GOT3 (cell line): ENCODE measurements at places on chromosomes 11 and 22.

- DNase-seq, result no peak
Observed at GRCh38 chr11:1234054-1234720, 11.3 kb downstream of the MUC5B start.

DNA sequence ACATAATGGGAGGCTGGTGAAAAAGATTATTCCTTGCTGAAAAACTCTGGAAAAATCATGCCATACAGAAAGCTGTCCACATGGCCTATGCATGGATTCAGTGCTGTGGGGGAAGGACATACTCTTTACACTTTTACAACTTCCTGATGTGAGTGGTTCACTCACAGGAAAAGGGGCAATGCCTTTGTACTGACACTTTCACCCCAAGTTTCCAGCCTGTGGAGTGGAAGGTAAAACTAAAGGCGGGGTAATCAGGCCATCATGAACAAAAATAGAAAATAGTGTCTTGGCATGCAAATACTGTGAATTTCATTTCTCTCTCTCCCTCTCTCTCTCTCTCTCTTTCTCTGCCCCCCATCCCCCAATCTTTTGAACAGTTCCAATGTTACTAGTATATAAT, 281.8 kb downstream of the ETS1 start:
- DNase-seq, result no peak

GRCh38 chr11:2213384-2213842, 41.8 kb upstream of the TH start:
- DNase-seq, result no peak

DNA sequence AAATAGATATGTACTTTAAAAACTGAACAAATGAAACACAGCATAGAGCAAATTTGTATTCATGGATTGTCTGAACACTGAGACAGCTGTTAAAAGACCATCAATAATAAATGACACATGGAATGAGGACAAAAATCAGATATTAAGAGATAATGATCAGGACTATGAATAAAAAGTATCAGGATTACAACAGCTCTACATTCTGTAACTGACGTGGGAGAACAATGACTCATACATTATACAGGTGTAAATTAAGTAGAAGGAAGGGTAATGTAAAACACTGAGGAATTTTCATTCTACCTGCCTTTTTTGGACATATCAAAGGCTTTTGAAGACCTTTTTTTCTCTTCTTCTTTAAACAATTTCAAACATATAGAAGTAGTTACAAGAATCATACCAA, 310.9 kb upstream of the ANO3 start:
- DNase-seq, result no peak

DNA sequence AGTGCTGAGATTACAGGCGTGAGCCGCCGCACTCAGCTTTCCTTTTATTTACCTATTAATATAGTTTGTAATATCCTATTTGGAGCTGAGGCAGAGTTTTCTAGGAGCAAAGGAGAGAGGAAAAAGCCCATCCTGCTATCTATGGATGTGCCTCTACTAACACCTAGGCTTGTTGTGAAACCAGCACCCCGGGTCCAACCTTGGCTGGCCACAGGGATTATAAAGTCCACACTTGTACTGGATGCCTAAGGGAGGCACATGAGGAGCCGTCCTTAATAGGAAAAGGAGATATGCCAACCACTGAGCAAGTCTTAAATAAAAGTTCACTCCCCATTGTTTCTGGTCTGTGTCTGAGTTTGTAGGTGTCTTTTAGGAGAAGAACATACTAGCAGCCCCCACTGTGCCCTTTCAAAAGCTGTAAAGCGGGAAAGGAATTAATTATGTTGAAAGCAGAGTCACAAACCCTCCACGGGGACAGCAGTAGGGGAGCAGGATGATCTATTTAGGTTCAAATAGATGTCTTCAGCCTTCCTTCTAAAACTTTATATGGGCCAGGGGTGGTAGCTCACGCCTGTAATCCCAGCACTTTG, 29.3 kb downstream of the RRP7A start:
- no peak for DNase-seq

GRCh38 chr11:6895010-6895409, 2.7 kb upstream of the OR2D2 start:
- DNase-seq, result no peak

- no peak for DNase-seq
Observed at GRCh38 chr22:42363892-42364291, 68.3 kb downstream of the NFAM1 start.

DNA sequence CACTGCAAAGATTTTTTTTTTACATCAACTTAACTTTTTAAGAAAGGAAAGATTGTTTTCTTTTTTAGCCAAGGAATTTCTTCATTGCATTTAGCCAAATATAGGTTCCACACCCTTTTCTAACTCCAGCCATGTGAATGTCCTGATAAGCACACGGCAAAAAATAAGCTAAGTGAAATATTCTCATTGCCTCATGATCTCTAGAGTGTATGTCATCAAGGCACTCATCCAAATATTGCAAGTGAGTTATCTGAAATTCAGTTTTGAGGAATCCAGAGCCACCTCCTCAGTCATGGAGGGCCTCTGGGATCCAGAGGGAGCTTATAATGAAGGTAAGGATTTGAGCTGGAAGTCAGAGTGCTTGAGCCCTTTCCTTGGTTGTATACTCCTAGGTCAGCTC, 80.0 kb downstream of the BLID start:
- no peak for DNase-seq

GRCh38 chr11:104067534-104067933, 31.1 kb downstream of the DDI1 start:
- no peak for DNase-seq

- no peak for DNase-seq
Observed at GRCh38 chr22:22818861-22819855, 68.5 kb upstream of the IGLL5 start.

DNA sequence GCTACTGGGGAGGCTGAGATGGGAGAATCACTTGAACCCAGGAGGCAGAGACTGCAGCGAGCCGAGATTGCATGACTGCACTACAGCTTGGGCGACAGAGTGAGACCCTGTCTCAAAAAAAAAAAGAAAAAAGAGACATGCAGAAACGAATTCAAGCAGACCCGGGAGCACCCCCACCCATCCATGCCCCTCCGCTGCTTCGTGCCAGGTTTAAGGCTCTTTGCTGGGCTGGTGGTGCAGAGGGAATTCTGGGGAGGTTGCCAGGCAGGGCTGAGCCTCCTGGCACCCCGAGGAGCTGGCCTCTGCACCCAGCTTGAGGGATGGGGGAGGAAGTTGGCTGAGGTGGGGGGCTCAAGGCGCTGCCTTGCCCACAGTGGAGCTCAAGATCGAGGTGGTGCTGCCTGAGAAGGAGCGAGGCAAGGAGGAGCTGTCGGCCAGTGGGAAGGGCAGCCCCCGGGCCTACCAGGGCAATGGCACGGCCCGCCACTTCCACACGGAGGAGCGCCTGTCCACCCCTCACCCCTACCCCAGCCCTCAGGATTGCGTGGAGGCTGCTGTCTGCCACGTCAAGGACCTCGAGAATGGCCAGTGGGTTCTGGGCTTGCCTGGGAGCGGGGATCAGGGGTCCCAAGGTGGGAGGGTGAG, 6.0 kb downstream of the AIFM3 start:
- no peak for DNase-seq
